NCI-H446 (cell line): ENCODE measurements at places on chromosomes 4 and X.

DNA sequence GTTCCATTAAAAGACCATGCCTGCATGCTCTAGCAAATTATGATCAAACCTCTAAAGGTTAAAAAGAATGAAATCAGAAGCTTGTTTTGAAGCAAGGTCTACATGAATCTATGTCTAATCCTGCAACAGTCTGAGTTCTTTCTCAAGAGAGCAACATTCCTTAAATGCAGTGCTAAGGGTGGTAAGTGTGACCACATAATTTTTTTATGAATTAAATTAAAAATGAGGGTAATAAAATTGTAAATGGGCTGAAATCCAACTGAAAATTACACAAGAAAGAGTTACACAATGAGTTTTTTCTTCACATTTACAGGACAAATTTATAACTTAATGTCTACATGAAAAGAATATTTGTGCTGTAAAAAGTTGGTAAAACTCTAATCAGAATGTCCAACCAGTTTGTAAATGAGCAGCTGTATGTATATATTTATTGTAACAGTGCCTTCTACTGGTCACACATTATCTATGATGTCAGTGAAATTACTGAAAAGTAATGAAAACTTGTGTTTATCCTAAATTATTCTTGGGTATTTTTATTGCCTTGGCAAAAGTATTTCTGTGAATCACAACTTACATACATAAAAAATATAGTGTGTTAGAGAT, 336.3 kb upstream of the PITX2 start:
- no peak for DNase-seq

- no peak for DNase-seq
Observed at GRCh38 chrX:122220644-122221373, 963.3 kb upstream of the GRIA3 start.

DNA sequence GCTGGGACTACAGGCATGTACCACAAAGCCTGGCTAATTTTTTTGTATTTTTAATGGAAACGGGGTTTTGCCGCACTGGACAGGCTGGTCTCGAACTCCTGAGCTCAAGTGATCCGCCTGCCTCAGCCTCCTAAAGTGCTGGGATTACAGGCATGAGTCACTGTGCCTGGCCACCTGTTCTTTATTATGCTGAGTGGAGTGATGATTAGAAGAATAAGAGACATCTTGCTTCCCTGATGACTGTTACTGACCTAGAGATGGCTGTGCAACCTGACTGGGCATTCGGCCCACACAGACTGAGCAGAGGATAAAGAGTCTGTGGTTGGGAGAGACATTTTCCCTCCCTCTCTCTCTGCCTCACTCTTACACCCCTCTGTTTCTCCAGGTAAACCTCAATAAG, 56.7 kb downstream of the SPINK2 start:
- no peak for DNase-seq

- DNase-seq = no peak
Observed at GRCh38 chr4:3372264-3372932, 69.4 kb upstream of the HGFAC start.
